ENCODE measurements at places on chromosomes 3 and 15.

DNA sequence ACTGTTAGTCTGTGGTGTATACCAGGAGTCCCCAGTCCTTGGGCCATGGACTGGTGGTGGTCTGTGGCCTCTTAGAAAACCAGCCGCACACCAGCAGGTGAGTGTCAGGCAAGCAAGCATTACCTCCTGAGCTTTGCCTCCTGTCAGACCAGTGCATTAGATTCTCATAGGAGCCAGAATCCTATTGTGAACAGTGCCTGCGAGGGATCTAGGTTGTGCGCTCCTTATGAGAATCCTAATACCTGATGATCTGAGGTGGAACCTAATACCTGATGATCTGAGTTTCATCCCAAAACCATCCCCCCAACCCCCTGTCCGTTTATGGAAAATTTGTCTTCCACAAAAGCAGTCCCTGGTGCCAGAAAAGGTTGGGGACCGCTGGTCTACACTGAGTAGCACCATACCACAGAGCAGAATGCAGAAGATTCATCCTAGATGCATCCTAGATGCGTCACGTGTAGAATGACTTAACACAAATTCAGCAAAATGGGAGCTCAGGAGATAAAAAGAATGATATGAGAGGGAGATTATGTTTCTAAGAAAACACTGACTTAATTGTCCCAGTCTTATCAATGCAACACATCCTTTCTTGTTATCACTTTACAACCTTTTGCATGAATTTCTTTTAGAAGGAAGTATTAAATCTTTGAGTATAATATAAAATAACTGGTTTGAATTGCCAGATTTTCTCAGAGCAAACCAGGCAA lies 28.5 kb downstream of the SELENOT start:
- DNase-seq, result no peak

DNA sequence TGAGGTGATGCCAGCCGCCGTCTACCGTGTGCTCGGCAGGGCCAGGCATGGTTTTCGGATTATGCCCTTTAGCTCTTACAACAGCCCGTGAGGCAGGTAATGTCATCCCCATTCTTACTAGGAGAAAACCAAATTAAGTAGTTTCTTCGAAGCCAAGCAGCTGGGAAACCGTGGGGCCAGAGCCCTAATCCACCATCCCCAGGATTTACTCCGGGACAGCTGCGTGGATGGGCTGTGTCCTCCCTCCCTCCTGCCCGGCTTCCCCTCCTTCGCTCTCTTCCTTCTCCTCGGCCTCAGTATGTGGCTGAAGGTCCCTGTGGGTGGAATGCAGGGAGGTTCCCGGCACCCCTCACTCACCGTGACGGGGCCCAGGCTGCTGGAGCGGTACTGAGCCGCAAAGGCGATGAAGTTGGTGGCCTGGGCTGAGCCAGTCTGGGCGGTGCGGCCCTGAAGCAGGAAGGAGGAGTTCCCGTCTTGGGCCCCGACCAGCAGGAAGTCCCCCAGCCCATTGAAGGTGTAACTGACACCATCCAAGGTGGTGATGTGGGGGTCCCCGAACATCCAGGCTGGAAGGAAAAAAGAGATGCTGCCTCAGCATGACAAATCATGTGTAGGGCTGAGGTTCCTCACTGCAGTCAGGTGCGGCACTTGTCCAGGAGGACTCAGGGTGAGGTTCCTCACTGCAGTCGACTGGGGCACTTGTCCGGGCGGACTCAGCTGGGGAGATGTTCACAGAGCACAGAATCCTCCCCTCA lies 42.5 kb downstream of the MUC20 start:
- no peak for DNase-seq

DNA sequence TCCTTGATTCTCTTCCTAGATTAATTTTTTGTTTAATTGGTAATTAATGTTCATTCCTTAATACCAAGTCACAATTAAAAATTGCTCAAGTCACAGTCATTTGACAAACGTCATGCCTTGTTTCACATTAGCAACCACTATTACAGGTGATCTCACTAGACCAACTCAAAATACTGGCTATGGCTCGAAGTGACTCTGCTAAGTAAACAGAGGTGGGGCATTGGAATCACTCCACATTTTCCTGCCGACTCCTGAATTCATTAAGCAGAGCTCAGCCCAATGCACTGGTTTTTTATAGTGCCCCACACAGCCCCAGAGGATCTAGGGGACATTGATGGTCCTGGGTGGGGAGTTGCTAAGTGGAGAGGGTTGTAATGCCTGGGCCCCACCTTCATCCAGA lies 201.2 kb upstream of the NSMCE3 start:
- no peak for DNase-seq

DNA sequence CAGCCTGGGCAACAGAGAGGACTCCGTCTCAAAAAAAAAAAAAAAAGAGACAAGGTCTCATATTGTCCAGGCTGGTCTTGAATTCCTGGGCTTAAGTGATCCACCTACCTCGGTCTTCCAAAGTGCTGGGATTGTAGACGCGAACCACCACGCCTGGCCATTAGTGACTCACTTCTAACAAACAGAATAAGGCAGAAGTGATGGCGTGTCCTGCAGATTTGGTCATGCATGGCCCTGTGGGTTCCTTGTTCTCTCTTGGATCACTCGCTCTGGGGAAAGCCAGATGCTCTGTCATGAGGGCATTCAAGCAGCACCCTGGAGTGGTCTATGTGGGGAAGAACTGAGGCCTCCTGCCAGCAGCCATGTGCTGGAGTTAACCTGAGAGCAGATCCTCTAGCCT lies 27.4 kb upstream of the TJP1 start:
- DNase-seq, result no peak

DNA sequence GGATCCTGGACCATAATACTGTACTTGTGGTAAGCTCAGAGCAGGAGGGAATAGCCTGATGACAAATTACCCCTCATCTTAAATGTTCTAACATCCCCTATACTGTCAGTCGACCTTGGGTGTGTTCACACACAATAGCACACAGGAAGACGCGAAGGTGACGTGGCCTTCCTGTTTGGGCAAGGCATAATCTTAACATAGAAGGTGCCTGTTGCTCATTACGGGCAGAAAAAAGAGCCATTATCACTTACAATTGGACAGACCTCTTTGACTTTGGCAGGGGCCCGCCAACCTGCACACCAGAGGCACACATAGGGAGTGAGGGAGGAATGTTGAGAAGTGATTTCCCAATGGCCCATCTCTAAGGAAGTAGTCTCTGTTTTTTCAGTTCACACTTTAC lies 144.2 kb downstream of the ANO10 start:
- DNase-seq, result no peak

DNA sequence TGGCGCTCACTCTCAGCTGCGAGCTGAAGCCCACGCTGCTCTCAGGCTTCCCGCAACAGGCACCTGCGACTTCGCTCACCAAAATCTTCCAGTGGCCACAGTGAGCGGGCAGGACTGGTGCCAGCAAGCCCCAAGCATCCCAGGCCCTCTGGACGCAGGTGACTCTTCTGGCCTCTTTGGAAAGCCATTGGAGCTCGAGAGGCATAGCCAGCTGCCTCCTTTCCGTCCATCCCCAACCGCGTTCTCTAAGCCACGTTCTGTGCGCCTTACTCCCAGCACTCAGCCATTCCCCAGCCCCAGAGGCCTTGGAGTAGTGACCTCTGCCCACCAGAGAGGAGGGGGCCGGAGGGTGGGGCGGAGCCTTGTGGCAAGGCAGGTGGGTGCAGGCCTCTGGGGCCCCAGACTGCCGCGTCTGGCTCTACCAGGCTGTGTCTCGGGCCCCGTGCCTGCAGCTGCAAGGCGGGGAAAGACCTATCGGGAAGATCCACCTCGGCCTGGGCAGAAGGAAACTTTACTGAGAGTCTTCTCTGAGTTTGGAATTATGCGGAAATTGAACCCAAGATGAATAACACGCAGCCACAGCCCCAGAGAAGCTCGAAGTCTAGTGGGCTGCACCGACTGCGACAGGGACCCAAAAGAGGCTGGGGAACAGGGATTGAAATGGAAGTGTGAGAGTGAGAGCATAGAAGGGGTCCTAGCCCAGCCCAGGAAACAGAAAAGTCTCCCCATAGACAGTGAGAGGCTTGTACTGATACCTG lies 3.6 kb upstream of the SOX14 start:
- DNase-seq, result no peak
